ENCODE measurements at places on chromosomes 12 and 14.

DNA sequence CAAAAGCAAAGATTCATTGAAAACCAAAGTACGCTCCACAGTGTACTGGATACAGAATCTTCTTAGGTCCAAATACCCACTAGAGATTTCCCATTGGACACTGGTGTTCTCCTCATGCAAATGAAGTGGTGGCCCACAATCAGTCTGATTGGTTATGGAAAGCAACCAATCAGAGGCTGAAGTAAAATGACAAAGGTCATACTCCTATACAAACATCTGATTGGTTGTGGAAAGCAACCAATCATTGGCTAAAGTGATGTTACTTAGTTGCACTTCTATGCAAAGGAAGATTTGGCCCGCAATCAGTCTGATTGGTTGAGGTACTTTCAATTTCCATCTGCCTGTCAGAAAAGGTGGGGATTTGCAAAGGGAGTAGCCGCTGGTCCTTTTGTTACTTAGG is 1.3 kb upstream of the WASHC3 start:
- no peak for DNase-seq

- no peak for DNase-seq
Observed at GRCh38 chr12:111978545-111978944, 34.4 kb downstream of the TMEM116 start.

GRCh38 chr12:13257356-13257875 is 60.9 kb downstream of the EMP1 start:
- no peak for DNase-seq

- DNase-seq = no peak
Observed at GRCh38 chr12:64293654-64294364, 71.7 kb upstream of the KICS2 start.

DNA sequence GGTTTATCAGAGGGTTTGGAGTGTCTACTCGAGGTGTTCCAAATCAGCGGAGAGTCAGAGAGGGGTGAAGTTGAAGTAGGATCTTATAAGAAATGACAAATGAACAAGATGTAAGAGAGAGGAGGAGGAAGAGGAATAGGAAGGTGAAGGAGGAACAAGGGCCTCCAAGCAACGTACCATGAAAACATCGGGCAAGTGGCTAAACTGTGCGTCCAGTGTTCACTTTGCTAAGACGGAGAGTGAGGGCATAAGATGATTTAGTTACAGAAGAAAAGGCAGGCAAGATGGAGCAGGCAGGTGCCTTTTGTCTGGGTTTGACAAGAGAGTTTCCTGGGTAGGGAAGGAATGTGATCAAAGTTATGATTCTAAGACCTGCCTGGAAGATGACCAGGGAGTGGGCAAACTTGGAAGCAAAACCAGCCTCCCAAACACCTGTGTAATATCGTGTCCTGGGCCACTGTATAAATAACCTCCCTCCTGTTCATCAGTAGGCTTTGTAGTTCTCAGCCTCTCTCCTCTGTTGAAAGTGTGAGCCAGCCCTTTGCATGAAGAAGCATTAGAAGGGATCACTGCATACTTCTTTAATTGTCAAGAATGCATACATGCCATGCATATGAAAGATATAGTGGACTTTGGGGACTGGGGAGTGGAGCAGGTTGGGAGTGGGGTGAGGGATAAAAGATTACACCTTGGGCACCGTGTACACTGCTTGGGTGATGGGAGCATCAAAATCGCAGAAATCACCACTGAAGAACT is 111.4 kb downstream of the ZFP36L1 start:
- no peak for DNase-seq

DNA sequence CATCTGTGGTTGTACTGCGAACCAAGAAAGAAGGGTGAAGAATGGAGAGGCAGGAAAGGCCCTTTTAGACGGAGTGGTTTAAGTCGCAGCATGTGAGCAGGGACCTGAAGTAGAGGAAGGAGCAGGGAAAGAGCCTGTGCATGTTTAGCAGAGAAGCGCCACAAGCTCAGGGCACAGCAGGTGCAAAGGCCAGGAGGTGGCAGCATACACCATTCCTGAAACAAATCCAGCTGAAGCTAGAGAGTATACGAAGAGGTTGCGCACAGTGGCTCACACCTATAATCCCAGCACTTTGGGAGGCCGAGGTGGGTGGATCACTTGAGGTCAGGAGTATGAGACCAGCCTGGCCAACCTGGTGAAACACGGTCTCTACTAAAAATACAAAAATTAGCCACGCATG is 49.9 kb downstream of the HELB start:
- DNase-seq = no peak

DNA sequence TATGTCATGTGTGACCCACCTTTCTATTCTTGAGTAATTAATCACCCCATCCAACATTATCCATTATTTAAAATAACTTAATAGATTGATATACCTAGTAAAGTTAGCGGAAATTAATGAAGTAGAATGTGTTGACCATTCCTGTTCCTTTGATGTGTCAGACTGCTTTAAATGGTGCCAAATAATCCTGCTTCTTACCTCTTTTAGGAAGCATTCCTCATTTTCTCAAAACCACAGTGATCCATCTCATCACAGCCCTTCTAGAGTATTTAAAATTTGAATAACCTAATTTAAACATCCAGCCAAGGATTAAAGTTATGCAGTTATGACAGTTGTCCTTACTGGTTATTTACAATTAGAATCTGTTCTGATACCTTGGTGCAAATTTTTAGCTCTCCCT is 6.9 kb downstream of the MGAT4C start:
- no peak for DNase-seq

- no peak for DNase-seq
Observed at GRCh38 chr12:19491863-19492262, 52.6 kb downstream of the AEBP2 start.

GRCh38 chr14:100673807-100674154 is 52.9 kb upstream of the DLK1 start:
- DNase-seq = no peak

DNA sequence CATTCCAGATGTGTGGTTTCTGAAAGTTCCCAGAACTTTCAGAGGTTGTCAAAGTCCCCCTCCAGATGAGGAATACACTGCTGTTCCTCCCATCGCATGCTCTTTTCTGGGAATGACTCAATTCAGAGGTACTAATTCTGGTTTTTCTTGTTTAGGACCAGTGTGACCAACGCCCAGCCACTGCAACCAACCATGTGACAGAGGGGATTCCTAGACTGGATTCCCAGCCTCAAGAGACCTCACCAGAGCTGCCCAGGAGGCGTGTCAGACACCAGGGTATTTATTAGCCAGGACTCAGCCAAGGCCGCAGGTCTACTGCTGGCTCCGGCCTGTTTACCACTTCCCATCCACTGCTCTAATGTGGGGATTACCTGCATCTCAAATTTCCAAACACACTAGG is 24.2 kb downstream of the TRAFD1 start:
- DNase-seq = no peak
